Spleen (tissue), 13 donors: ENCODE measurements at places on chromosomes 2 and 18.

DNA sequence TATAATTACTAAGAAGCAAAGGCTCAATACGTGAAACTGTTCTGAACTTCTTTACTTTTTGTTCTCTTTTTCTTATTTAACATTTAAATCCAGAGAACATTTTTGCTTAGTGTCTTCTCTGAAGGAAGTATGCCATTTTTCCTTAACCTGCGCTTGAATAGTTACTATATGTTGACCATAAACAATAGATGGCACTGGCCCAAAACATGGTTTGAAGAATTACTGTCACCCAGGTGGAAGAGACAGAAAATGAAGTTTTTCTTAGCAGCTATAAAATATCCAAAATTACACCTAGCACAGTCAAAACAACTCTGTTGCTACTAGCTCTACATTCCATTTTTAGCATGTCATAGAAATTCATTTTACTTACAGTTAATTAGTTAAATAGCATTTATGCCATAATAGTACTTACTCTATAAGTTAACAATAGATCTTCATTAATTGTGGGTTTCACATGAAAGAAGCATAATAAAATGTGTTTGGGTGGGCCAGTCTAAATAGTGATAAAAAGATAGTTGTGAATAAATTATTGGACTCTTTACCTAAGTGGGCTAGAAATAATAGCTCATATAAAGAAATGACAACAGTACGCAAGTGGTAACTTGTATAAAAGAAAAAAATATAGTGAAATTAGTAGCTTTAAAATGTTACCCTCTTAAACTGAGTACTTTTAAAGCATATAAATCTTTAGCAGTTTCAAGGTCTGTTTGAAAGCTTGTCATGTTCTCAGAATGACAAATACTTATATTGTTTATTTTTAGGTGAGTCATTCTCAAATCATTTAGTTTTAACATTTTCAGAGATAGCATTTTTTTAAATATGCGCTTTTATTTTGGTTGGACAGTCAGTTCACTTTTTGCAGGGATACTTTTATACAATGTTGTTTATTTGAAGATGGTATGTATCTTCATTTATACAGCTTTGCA is 3.7 kb downstream of the ETAA1 start:
- H3K27ac ChIP-seq, result no peak overlapping the region
- no peaks in the 10 kb centered on the region for H3K27me3 ChIP-seq
- H3K4me3 ChIP-seq, result no peak overlapping the region
- no peaks in the 10 kb centered on the region for H3K4me1 ChIP-seq

- no peaks in the 10 kb centered on the region for H3K27me3 ChIP-seq
- DNase-seq, result no peak
- H3K36me3 ChIP-seq, result no peaks in the 10 kb centered on the region
- H3K27ac ChIP-seq, result no peak overlapping the region
- no peak overlapping the region for H3K4me3 ChIP-seq
These were observed 311.7 kb upstream of the PKDCC start for GRCh38 chr2:41736105-41736567.

GRCh38 chr18:45007531-45007930 is 326.8 kb downstream of the SETBP1 start:
- no peak overlapping the region for H3K27ac ChIP-seq
- H3K4me1 ChIP-seq, result peaks cover 15% of the 10 kb centered on the region
- no peaks in the 10 kb centered on the region for H3K36me3 ChIP-seq
- no peak overlapping the region for H3K4me3 ChIP-seq
- DNase-seq, result no peak

- H3K4me3 ChIP-seq, result no peak overlapping the region
- H3K4me1 ChIP-seq, result peaks cover 66% of the 10 kb centered on the region
- H3K27me3 ChIP-seq, result no peaks in the 10 kb centered on the region
- no peak overlapping the region for H3K27ac ChIP-seq
These were observed 6.1 kb downstream of the RASGRP3 start for GRCh38 chr2:33482518-33482917.

DNA sequence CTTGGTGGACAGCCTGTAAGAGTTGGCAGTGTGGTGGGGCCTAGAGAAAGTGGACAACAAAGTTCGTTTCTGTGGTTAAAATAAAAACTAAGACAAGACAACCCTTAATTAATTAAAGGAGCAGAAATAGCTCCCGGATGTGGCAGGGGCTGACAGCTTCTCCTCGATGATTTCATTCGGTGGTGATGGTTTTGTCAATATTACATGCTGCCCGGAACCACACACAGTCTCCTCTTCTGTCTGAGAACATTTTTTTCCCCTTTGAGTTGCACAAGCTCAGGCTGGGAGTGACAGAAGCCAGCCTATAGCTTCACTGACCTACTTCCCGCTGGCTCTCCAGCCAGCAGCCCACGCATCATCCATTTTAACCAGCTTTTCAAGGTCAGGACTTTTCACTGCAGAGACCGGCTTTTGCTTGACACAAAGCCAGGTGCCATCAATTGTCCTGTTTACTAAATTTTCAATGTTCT is 378.8 kb downstream of the SLC4A3 start:
- H3K36me3 ChIP-seq, result no peaks in the 10 kb centered on the region
- no peaks in the 10 kb centered on the region for H3K27me3 ChIP-seq
- H3K4me3 ChIP-seq, result no peak overlapping the region
- no peak for DNase-seq

GRCh38 chr18:5244941-5245340 is 47.9 kb upstream of the AKAIN1 start:
- no peak overlapping the region for H3K27ac ChIP-seq
- no peaks in the 10 kb centered on the region for H3K27me3 ChIP-seq
- H3K36me3 ChIP-seq, result no peaks in the 10 kb centered on the region
- no peak overlapping the region for H3K4me3 ChIP-seq
